Epithelial cell of proximal tubule (primary cell): ENCODE measurements at places on chromosomes 12 and 14. TPM values are rescaled to one million over a fixed set of nuclear protein-coding genes. Genes with fewer than 3 reads are reported as not detected.
A peak's percentile ranks its signal among the peaks of the same experiment; 100 is the strongest.

TMCC3 gene
- total RNA-seq: 7.5 and 11.8 TPM in 2 replicates

GRCh38 chr12:103791350-103791920 is 49.6 kb downstream of the NT5DC3 start:
- DNase-seq: no peak

DNA sequence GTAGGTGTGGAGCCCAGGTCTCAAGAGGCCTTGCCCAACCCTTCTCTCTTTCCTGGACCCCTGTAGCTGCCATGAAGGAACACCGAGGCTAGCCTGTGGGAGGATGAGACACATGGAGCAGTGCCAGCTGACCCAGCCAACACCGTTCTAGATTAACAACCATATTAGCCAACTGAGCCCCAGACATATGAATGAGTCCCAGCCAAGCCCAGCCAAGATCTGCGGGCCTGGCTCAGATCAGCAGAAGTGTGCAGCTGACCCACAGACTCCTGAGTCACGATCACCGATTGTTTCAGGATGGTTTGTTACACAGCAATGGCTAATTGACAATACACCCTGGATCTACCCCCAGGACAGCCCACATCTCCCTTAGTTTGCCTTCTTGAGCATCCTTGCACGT is 82.1 kb downstream of the NTF3 start:
- DNase-seq: no peak

DNA sequence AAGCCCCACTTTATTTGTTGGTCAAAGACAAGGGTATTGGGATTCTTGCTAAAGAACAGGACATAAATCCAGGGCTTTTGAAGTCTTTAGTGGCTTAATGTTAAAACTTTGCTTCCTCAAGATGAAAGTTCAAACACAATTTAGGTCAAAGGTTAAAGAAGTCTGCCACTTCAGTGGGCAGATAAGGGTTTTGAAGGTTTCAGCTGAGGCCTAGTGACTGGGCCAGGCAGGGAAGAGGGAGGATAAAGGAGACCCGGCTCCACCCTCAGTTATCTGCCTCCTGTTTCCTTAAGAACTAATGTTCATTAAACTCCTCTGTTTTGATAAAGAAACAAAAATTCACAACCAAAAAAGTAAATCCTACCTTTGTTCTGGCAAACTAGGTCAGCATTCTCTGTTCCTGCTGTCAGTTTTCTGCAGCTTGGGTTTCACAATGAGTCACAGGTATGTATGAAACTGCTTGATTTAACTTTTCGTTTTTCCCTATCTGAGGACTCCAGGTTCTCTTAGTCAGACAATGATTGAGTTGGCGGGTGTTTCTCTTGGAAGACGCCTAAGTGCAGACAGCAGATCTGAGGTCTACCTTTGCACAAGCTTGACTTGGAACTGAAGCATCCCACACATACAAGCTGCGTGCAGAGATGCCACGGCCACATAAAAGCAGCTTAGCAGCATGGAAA is 208.3 kb downstream of the EXOC5 start:
- peak; percentile 16 for DNase-seq

DNA sequence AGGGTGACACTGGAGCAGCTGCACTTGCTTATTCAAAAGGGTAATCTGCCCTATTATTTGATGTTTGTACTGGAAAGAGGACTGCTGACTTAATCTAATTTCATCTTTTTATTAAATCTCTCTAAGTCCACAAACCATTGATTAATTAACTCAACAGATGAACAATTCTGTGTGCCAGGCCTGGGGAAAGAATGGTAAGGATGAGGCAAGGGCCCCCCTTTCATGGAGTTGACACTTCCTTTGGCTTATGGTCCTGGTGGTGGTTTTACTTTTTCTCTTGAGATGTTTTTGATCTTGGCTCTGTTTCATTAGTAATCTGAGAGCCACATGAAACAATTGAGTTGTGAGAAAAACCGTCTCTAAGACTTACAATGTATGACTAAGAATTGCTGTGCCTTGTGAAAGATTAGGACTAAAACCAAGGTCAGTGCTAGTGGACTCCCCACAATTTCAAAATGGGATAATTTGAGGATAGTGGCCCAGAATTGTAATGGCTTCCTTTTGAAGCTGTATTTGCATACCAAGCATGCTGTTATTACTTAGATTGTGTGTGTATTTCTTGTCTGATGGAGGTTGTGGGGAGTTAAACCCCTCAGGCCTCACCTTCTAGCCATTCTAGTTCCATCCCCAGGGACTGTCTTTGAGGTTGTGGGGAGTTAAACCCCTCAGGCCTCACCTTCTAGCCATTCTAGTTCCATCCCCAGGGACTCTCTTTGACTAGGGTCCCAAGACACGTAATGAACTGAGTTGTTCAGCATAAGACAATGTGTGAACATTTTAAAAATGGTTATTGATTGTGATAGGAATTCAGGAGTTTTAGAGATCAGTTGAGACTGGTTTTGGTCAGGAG is 52.5 kb upstream of the EVL start:
- no peak for DNase-seq

- no peak for DNase-seq
These were observed 13.4 kb downstream of the FGF23 start for GRCh38 chr12:4366090-4366489.

DNA sequence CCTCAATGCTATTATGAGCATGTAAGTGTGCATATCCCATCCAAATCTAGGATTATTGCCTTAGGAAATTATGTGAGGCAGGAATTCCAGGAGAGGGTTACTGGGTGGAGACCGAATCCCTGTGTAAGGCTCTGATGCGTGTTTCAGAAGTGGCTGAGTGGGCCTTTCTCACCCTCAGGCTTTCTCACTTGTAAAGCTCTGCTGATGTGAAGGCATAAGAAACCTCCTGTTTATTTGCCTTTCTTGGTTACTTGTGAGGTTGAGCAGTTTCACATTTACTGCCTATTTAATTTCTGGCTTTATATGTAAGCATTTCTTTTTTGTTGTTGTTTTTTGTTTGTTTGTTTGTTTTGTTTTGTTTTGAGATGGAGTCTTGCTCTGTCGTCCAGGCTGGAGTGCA is 11.0 kb downstream of the IL31 start:
- no peak for DNase-seq

C12orf54 gene
- not detected in 2 replicates for total RNA-seq

GRCh38 chr12:4482936-4483335 is 37.3 kb upstream of the FGF6 start:
- no peak for DNase-seq

- DNase-seq: no peak
These were observed 109.3 kb downstream of the VRK1 start for GRCh38 chr14:96906434-96906833.

HOXC12 gene
- not detected in 2 replicates for total RNA-seq

GRCh38 chr12:6613015-6613775 is 6.0 kb upstream of the CHD4 start:
- no peak for DNase-seq

DNA sequence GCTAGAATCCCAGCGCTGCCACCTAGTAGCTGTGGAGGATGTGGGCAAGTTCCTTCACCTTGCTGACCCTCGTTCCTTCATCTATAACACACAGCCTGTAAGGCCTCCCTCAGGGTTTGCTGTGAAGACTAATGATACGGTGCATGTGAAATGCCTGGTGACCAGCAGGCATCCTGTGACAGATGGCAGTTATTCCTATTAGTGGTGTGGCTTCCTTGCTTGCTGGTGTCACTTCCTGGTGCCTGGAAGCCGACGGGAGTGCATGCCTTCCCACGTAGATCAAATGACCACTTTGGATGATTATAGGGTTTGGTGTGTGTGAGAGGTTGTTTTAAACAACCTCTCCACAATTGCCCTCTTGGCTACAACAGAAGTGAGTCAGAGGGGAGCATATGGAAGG is 894.9 kb downstream of the VRK1 start:
- no peak for DNase-seq

RDH12 gene
- total RNA-seq: 0.51 TPM in 1 of 2 replicates, not detected in the other

DNA sequence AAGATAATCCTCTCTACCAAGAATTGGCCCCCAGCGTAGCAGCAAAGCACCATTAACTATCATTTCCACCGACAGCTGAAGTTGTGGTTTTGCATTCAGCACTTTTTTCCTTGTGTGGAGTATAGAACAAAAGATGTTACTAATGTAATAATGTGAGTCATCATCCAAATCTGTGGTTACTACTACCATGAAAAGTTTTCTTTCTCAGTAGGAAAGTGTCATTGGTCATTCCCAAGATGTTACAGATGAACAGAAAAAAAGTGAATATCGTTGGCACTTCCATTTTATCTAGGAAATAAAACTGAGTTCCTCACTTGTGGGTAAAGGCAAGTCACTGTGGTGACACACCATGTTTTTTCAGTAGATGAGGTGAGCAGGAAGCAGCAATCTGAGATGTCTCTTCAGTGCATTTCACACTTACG is 30.3 kb upstream of the IFNG start:
- no peak for DNase-seq

GRCh38 chr12:64221651-64222008 is 466 bp downstream of the KICS2 start:
- peak; percentile 47 for DNase-seq

DNA sequence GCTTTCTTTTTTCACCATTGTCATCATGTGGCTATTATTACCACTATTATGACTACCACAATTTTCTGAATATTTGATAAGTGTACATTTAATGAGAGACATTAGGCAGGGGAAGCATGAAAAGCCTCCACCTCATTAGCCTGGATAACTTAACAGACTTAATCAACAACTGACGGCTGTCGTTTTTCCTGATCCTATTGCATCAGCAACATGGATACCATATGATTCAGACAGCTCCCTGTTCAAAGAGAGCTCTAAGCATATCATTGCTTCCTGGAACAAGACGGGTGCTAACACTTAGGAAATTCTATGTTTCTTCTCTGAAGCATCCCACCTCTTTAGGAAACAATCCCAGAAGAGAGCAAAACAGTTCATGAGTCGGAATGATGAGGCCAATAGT is 765.2 kb downstream of the NOVA1 start:
- DNase-seq: no peak

FGD6 gene
- total RNA-seq: 21.6 and 32.2 TPM in 2 replicates

GRCh38 chr12:26783131-26783526 is 49.9 kb downstream of the ITPR2 start:
- DNase-seq: no peak

GRCh38 chr14:99062216-99062615 is 209.8 kb downstream of the BCL11B start:
- DNase-seq: no peak

MYF6 gene
- 0.14 TPM in 1 of 2 replicates, not detected in the other for total RNA-seq

OTOGL gene
- total RNA-seq: not detected in 2 replicates

DNA sequence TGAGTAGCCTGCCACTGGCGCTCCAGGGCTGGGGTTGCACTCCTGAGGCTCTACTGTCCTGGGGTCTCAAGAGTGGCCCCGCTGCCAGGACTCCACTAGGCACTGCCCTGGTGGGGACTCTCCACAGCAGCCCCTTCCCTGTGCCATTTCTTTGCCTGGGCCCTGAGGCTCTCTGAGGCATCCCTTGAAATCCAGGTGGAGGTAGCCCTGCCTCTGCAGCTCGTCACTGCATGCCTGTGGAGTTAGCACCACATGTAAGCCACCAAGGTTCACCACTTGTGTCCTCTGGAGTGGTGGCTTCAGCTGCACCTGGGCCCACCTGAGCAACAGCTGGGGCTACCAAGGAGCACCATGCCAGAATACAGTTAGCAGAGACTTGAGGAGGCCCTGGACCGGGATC is 39.9 kb upstream of the BATF start:
- DNase-seq: no peak

PLEK2 gene
- total RNA-seq: 35.5 and 71.3 TPM in 2 replicates

TIMELESS gene
- total RNA-seq: 30.2 and 35.0 TPM in 2 replicates

GRCh38 chr14:90281261-90281660 is 24.9 kb downstream of the PSMC1 start:
- DNase-seq: no peak

- no peak for DNase-seq
These were observed 145.4 kb upstream of the FKBP4 start for GRCh38 chr12:2649201-2650030.

DNA sequence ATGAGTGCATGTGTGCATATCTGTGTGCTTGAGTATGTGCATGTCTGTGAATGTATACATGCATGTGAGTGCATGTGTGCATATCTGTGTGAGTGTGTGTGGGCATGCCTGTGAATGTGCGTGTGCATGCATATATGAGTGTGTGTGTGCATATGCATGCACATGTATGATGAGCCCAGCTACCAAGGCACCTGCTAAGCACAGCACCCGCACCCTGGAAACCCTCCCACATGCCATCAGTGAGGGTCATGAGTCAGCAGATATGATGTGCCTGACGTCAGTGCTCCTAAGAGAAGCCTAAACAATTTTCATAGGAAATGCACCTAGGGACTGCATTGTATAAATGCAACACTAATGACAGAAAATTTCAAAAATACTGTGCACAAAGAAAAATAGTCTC is 151.1 kb downstream of the KIF26A start:
- DNase-seq: no peak

GRCh38 chr12:128025589-128026245 is 241.3 kb upstream of the TMEM132C start:
- no peak for DNase-seq

GRCh38 chr12:71973687-71974086 is 35.0 kb downstream of the TPH2 start:
- DNase-seq: no peak

BBOF1 gene
- total RNA-seq: 1.2 and 3.8 TPM in 2 replicates

TMEM119 gene
- 0.06 TPM in 1 of 2 replicates, not detected in the other for total RNA-seq

RFLNA gene
- total RNA-seq: 0.69 and 0.80 TPM in 2 replicates

- no peak for DNase-seq
These were observed 571 bp downstream of the ZNF891 start for GRCh38 chr12:133129368-133130037.

GRCh38 chr14:66295386-66295785 is 190.8 kb upstream of the CCDC196 start:
- DNase-seq: no peak
